T-cell (primary cell): ENCODE measurements at places on chromosomes 2 and 18.

GRCh38 chr2:177742851-177743250 is 329.7 kb downstream of the PDE11A start:
- DNase-seq, result no peak

GRCh38 chr18:364256-364826 is 96.5 kb upstream of the THOC1 start:
- no peak for DNase-seq

- DNase-seq, result no peak
Observed at GRCh38 chr18:6044773-6045172, 149.5 kb upstream of the TMEM200C start.

DNA sequence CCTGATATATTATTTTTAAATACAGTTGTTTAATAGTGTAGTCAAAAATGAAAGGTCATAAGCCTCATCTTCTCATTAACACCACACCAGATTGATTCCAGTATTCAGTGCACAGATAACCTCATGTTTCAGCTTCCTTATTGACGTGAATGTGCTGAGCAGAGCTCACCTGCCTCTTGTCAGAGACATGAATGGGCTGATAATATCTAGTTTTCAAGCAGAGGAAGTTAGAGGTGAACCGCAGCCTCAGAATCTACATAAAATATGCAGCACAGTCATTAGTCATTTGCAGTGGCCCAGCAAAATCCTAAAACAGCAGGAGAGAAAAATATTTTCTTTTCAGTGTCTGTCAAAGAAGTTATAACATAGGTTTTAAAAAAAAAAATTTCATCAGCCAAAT is 216.2 kb downstream of the GBX2 start:
- DNase-seq, result no peak
